Stimulated activated CD4-positive, alpha-beta T cell treated with anti-CD3 and anti-CD28 coated beads, TNF-alpha, amount 100 ng/mL, for 48 hours (primary cell): ENCODE measurements at places on chromosomes 11 and 22.

GRCh38 chr22:20267441-20268278 is 458 bp downstream of the RTN4R start:
- no peak for DNase-seq

DNA sequence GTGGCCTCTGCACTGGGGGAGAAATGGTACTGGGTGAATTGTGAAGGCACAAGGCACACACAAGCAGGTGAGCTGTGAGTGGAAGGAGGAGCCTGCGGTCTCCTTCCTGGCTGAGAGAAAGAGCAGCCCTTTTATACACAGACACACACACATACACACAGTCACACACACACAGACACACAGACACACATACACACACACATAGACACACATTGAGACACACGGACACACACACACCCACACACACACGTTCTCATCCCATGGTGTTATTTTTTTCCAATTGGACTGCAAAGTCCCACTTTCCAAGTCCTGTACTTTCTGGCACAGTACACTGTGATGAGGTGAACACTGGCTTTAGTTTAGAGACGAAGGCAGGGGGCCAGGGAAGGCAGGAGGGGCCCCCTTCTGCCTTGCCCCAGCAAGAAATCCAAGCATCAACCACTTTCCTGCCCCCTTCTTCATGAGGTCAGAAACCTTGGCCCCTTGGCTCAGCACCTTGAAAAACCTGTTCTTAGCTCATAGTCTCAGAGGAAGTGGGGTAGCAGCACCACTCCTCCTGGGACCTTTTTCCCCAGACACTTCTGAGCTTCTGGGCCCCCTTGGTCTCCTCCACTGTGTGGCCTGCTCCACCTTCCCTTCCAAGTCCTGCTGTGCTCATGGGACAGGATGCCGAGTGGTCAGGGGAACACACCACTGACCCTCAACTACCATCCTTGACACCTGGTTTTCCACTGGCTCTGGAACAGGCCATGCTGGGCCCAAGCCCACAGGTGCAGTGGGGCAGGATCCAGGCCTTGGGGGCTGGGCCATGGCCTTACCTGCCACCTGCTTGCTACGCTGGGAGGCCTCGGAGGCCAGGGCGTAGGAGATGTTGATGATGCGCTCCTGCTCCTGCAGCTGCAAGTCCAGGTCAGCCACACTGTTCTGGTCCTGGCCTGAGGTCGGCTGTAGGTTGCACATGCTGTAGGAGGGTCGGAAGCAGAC is 43.8 kb downstream of the C11orf58 start:
- DNase-seq: no peak

GRCh38 chr11:2101171-2101675 is 38.0 kb downstream of the IGF2 start:
- no peak for DNase-seq

- DNase-seq: peak; percentile 80
These were observed 3.4 kb downstream of the CD82 start for GRCh38 chr11:44568658-44569473.

DNA sequence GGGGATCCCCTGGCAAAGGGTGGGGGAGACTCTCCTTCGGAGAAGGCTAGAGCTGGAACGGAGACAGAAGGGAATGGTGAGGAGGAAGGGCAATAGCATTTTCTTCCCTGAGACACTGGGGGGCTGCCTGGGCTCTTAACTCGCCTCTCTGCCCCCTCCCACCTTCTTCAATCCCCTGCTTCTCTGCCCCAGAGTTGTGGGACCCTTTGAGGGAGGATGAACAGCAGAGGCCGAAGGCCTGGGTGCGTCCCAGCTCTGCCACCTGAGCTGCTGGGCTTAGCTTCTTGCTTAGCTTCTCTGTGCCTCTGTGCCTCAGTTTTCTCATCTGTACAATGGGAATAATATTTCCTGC is 72.4 kb downstream of the RTL6 start:
- DNase-seq: no peak

GRCh38 chr22:31139066-31139465 is 1.2 kb downstream of the PLA2G3 start:
- no peak for DNase-seq

DNA sequence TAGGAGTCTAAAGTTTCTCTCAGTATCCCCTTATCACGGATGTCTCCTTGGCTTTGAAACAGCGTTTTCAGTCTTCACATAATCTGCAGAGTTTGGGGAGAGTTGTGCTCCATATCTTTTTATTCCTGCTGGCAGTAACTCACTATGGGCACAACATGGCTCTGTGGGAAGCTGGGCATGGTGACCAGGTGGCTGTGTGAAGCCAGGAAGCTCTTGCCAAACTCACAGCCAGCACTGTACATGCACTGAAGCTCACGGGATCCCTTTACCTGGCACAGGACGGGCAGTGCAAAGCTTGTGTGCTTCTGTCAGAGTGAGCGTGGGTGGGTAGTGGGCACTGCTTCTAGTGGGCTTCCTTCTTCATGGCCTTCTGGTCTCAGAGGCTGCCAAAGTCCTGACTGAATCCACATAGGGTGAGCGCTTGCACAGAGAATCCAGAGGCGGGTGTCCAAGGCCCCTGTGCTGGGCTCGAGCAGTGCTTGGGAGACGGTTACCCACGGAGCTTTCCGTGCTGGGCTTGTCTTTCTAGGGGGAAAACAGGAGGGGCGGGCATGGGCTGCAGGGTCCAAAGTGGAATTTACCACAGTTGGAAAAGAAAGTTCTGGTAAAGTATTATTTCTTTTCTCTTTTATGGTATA is 10.8 kb upstream of the KDM4E start:
- DNase-seq: no peak

DNA sequence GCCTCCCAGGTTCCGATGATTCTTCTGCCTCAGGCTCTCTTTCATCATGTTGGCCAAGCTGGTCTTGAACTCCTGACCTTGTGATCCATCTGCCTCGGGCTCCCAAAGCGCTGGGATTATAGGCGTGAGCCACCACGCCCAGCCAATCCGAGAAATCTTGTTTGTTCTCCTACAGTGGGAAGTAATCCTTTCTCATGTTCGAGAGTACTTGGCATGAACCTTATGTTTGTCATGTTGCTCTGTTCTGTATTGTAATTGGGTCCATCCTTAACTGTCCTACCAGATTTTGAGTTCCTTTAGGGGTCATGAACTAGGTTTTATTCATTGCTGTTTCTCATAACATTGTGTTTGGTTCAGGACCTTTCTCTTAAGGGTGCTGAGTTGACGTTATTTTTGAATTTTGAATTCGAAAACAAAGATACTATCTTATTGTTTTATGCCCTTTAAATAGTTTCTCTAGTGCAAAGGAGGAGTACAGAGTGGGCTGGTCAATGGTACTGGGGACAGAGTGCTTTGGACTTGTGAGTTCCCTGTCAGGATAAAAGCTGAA is 113.4 kb upstream of the RRM1 start:
- DNase-seq: no peak

DNA sequence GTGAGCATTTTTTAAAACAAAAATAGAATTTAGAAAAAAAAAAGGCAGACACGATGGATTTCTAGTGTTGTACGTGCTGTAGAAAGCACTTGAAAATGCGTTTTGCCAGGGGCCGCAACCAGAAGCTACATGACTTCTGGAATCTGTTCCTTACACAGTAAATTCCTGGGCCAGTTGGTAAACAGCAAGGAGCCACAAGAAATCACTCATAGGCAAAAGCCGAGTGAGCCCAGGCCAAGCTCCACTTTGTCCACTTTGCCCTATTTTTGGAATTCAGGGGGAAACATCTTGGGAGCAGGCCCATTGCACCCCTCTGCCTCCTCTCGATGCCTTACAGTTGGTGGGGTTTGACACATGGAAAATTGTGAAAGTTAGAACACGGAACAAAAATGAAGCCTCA is 4.1 kb upstream of the CELSR1 start:
- no peak for DNase-seq

DNA sequence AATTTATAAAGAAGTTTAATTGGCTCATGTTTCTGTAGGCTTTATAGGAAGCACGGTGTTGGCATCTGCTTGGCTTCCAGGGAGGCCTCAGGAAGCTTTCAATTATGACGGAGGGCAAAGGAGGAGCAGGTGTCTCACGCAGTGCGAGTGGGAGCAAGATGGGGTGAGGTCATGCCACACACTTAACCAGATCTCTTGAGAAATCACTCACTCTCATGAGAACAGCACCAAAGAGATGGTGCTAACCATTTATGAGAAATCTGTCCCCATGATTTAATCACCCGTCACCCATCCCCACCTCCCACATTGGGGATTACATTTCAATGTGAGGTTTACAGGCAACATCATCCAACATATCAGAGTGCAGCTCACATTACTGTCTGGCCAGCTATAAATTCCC is 103.5 kb downstream of the ARHGAP8 start:
- no peak for DNase-seq

DNA sequence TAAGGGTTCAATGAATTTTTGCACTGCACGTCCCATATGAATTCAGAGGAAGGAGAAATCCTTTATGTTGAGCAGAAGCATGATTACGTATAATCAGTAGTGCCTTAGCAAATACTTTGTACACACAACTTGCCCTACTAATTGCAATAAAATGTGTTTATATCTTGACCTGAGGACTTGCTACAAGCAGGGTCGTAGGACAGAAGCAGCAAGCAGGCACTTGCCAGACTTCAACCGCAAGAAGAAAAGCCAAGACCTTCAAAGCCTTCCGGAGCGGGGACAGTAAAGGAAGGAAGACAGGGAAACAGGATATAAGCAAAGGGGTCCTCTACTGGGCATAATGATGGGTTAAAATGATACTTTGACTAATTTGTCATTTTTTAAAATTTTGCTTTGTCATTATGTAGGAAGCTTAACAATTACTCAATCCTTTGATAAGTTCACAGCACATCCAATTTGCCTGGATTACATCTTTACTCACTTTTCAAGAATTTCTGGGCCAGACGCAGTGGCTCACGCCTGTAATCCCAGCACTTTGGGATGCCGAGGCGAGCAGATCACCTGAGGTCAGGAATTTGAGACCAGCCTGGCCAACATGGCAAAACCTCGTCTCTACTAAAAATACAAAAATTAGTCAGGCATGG is 23.2 kb upstream of the UBASH3B start:
- DNase-seq: no peak

GRCh38 chr11:118656563-118657165 is 22.8 kb downstream of the TREH start:
- no peak for DNase-seq

- DNase-seq: no peak
These were observed 19.8 kb downstream of the MTMR2 start for GRCh38 chr11:95904009-95904650.

- DNase-seq: no peak
These were observed 89.0 kb downstream of the ISX start for GRCh38 chr22:35154937-35155387.

DNA sequence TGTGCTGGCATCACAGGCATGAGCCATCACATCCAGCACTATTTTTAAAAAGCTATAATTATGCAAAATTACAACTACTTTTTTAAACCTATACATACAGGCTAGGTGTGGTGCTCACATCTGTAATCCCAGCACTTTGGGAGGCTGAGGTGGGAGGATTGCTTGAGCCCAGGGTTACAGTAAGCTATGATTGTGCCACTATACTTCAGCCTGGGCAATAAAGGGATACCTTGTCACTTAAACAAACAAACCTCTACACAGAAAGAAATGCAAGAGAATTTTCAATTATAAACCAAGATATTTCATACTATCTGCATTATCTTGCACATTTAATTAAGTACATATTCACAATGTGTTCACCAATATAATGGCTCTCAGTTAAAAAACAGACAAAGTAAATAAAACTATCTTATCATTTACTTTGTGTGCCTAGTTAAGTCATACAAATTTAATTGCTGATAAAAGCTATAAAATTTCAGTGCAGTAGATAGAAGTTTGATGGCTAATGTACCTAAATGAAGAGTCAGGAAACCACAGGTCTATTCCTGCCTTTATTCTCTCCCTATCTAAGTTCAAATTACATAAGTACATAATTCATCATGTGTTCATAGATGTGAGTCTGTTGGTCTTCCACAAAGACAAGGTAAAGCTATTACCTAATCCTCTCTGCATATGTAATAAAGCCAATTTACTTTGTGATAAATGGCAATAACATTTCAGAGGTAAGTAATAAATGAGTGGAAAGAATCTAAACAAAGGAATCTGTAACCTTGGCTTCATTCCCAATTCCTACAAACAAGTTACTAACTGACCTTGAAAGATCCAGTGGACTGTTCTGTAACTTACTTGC is 9.0 kb upstream of the RDX start:
- DNase-seq: no peak

GRCh38 chr11:40879911-40880310 is 579.5 kb downstream of the LRRC4C start:
- no peak for DNase-seq

- no peak for DNase-seq
These were observed 73.2 kb upstream of the FGF3 start for GRCh38 chr11:69892237-69892985.

- no peak for DNase-seq
These were observed 103.6 kb upstream of the HSD17B12 start for GRCh38 chr11:43576803-43577521.

- DNase-seq: no peak
These were observed 45.0 kb downstream of the CWC15 start for GRCh38 chr11:94928117-94928990.

DNA sequence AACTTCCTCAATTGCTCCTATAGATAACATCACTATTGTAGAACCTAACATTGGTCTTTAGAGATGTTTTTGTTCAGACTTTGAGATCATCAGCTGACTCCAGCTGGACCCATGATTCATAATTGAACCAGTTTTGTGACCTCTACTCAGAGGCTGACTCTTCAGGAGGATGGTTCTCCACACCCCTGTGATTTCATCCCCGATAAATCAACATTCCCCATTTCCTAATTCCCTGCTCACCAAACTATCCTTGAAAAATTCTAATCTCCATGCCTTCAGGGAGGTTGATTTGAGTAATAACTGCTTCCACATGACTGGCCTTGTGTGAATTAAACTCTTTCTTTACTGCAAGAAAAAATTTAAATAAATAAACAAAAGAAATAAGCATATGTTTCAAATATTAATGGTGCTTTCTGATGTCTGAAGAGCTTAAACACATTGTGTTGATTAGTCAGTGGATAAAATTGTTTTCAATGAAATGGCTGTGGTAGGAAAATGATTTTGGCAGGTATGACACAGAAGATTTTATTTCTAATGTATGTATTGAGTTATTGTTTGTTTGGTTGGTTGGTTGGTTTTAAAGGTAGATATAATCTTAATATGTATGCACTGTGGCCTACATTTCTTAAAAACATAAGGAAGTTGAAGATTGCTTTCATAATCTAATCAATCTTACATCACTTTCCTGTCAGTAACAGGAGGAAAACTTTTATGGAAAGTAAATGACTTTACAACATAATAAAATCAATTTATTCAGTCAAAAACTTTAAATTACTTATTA is 427.9 kb upstream of the CCDC179 start:
- DNase-seq: no peak

DNA sequence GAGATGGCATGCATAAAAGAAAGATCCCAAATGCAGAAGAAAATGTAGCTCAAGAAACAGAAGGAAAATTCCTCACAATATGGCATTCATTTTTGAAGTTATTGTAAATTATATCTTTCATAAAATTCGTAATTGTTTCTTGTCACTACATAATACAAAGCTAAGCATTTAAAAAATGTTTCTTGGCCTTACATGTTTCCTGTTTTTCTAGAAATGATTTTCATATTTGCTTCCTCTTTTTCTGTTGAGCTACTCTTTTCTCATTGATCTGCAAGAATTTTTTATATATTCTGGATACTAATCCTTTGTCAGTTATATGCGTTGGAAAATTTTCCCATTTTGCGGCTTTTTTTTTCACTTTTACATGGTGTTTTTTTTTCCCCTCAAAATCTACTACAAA is 48.0 kb downstream of the ENTHD1 start:
- no peak for DNase-seq

- no peak for DNase-seq
These were observed 2.9 kb downstream of the RPS3 start for GRCh38 chr11:75402002-75402773.

- DNase-seq: no peak
These were observed 11.9 kb downstream of the SLC25A18 start for GRCh38 chr22:17575151-17575550.
